ENCODE measurements at places on chromosomes 5 and 9. TPM values are rescaled to one million over a fixed set of nuclear protein-coding genes. Genes with fewer than 3 reads are reported as not detected.

- no peak for DNase-seq
Observed at GRCh38 chr9:21778304-21778703, 24.1 kb upstream of the MTAP start.

DNA sequence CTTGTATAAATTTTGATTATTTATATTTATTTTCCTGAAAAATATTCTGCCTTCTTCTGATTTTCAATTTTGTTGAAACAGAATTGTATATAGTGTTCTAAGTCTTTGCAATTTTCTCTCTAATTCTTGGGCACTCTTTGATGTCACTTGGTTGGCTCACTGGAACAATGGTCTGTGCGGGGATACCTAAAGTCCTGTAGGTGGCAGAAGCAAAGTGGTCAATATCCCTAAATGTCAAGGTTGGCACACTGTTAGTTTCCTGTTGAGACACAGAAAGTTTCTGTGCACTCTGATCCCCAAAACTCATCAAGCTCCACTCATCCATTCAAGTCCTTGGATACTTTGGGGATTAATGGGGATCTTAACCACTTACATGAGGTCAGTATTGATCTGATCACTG lies 480.8 kb upstream of the CCNG1 start:
- DNase-seq = no peak

SPINK13 gene
- not detected for total RNA-seq

- DNase-seq = no peak
Observed at GRCh38 chr5:154078272-154078671, 39.5 kb downstream of the MFAP3 start.

IRX1 gene
- 0.85 TPM for total RNA-seq

HMMR gene
- total RNA-seq = 29.0 TPM

- DNase-seq = no peak
Observed at GRCh38 chr5:67677422-67677970, 480.9 kb upstream of the CD180 start.

P4HA2 gene
- total RNA-seq = 102 TPM

DNA sequence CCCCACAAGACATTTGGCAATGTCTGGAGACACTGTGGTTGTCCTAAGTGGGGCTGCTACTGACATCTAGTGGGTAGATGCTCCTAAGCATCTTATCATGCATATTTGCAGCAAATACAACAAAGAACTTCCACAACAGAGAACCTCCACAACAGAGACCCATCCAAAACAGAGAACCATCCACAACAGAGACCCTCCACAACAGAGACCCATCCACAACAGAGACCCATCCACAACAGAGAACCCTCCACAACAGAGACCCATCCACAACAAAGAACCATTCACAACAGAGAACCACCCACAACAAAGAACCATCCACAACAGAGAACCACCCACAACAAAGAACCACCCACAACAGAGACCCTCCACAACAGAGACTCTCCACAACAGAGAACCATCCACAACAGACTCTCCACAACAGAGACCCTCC lies 32.8 kb downstream of the ARPC5L start:
- DNase-seq = no peak

PTBP3 gene
- total RNA-seq = 59.9 TPM

SLC36A3 gene
- not detected for total RNA-seq

GRCh38 chr9:82010711-82011110 lies 22.1 kb downstream of the SPATA31D1 start:
- DNase-seq = no peak

ABLIM3 gene
- total RNA-seq = 9.8 TPM

DNA sequence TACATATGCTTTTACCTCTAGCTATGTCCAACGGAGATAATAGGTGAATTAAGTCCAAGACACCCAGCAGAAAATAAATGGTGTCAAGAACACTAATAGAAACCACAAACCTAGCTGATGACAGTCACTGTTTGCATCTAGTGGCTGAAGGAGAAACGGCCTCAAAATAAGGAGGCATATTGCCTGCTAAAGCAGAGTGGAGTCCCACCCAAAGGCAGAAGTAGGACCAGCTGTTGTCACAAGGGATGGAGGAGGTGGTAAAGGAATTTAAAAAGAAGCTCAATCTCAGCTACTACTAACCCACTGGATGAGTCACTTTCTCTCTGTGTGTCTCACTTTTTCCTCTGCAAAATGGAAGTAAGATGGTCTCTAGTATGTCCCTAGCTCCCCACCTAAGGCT lies 224.3 kb downstream of the GRIA1 start:
- no peak for DNase-seq

CMYA5 gene
- 25.4 TPM for total RNA-seq

DNA sequence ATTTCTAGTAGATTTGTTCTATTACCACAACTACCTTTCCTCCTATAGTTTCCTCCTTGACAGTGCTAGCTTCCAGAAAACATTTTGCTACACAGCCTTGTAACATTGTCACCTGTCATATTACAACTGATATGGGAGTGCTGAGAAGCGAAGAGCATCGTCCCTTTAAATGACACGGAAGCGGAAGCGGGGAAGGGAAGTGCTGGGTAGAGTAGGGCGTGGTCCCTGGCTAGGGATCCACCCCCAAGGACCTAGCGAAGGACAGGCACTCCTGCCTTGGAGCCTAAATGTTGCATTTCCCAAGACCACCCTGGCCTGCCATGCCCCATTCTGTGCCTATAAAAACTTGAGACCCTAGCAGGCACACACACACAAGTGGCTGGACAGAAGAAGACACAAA lies 57.4 kb upstream of the RANBP6 start:
- no peak for DNase-seq

GRCh38 chr9:14869671-14870070 lies 40.6 kb downstream of the FREM1 start:
- no peak for DNase-seq

GZMA gene
- total RNA-seq = 1.4 TPM

GRCh38 chr5:99272576-99272975 lies 343.8 kb upstream of the CHD1 start:
- DNase-seq = no peak

DNA sequence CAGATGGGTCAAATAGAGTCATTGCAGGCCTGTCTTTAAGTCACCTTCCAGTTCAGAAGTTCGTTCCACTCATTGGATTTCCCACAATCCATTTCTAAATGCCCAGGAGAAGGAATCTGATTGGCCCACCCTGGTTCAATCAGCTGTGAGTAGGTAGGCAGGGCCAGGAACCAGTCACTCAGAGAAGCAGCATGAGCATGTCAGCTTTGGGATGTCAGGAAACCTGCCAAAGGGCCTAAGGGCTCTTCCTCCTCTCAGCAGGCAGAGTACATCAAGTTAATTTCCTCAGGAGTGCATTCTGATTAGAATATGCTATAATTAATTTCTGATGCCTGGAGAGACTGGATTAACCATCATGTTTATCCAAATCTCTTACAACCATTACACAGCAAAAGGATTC lies 412.9 kb upstream of the CCNH start:
- no peak for DNase-seq

GRCh38 chr9:112176524-112176923 lies 1.4 kb upstream of the SUSD1 start:
- DNase-seq = no peak

GRCh38 chr5:16681876-16682275 lies 65.1 kb upstream of the RETREG1 start:
- no peak for DNase-seq

DNA sequence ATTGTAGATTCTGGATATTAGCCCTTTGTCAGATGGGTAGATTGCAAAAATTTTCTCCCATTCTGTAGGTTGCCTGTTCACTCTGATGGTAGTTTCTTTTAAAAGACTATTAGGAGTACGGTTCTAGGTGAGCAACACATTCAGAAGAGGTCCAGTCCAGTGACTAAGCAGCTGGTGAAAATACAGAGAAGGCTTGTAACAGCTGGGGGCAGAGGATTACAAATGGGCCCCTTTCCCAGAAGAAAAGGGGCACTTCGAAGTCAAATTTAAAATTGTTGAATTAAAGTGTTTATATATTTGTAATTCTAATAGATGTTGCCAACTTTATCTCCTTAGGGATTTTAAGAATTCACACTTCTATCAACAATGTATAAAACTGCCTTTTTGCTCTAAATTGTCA lies 720.5 kb downstream of the TLE4 start:
- DNase-seq = no peak

FNBP1 gene
- 121 TPM for total RNA-seq

Data from urinary bladder (tissue), 4 donors.